ENCODE measurements at places on chromosomes 3 and 15.

DNA sequence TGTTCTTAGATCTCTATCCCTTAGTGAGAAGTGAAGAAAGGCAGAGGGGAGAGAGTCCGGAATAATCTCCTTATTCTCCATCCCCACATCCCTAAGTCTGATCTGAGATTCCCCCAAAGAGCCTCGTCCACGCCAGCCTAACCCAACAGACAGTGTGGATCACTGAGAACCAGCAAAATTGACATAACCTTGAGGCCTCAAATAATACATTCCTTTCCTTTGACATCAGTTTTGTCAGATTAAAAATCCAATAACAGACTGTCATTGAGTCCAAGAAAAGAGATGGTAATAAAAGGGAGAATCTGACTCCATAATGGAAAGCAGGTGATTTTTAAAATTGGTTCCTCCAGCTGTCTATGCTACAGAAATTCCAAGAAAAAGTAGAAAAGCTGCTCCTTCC lies 7.7 kb upstream of the SIAH2 start:
- no peak for DNase-seq

DNA sequence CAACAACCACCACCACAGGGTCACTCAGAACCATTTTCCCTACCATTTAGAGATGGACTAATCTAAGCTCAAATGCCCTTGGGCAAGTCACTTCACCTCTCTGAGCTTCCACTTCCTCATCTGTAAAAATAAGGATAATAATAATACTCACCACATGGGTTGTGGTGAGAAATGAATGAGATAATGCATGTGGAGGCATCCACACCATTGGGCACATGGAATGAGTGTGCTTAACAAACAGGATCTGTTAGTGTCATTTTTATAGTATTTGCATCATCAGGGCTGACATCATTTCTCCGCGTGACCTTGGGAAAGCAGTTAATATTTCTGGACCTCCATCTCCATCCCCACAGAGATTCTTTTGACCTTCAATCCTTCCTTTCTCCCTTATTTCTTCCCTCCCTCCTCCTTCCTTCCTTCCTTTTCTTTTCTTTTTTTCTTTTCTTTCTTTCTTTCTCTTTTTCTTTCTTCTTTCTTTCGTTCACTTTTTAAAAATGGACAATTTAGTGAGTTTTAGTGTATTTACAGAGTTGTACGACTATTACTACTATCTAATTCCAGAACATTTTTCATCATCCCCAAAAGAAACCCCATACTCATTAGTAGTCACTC lies 7.7 kb upstream of the RFT1 start:
- no peak for DNase-seq

GRCh38 chr3:159929171-159930141 lies 59.2 kb upstream of the IL12A start:
- DNase-seq = no peak

DNA sequence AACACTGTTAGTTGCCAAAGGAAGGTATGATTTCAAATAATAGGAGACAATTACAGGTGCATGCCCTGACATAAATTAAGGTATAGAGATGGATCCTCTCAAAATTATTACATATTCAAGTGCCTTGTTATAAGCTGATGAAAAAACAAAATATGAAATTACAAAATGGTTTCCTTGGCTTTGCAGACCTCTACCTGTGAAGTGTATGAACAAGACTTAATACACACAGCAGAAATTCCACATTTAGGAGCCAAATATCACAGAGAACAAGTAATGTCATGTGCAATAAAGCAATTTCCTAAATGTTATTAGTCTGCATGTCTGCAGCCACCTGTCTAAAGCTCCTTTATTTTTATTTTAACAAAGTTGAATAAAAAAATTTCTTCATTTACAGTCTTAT lies 151.5 kb downstream of the ALCAM start:
- DNase-seq = no peak

GRCh38 chr3:151034303-151034702 lies 51.2 kb upstream of the MED12L start:
- no peak for DNase-seq

DNA sequence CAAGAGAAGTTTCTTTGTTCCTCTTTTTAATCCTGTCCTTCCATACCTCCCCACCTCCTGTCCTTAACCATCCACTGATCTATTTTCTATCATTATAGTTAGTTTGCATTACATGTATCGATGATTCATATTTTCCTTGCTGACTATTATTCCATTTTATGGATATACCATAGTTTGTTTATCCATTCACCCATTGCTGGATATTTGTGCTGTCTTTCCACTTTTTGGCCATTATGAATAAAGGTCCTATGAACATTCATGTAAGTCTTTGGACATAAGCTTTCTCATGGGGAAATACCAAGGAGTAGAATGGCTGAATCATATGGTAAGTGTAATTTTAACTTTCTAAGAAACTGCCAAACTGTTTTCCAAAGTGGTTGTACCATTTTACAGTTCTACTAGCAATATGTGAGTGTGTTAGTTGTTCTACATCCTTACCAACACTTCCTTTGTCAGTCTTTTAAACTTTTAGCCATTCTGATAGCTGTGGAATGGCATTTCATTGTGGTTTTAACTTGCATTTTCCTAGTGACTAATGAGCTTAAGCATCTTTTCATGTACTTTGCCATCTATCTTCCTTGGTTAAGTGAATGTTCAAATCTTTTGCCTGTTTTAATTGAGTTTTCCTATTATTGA lies 11.7 kb downstream of the ATP6V1A start:
- no peak for DNase-seq

- no peak for DNase-seq
Observed at GRCh38 chr3:65436580-65436979, 602.1 kb downstream of the MAGI1 start.

- no peak for DNase-seq
Observed at GRCh38 chr15:90189781-90190467, 11.2 kb upstream of the SEMA4B start.

DNA sequence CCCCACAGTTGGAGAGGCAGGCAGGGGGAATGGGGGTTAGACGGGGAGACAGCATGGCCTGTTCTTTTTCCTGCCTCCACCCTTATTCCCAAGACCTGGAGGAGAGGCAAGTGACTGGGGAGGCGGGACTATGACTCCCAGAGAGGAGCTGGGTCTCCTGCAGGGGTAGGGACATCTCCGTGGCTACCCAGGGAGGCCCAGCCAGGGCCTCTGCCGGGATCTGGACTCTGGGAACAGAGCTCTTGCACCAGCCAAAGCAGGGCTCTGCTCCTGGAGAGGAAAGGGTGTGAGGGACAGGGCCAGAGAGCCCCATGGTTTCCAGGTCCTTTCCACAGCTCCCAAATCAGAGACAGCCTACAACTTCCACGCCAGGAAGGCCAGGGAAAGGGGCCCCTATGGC lies 22.8 kb downstream of the CFAP100 start:
- DNase-seq = no peak

DNA sequence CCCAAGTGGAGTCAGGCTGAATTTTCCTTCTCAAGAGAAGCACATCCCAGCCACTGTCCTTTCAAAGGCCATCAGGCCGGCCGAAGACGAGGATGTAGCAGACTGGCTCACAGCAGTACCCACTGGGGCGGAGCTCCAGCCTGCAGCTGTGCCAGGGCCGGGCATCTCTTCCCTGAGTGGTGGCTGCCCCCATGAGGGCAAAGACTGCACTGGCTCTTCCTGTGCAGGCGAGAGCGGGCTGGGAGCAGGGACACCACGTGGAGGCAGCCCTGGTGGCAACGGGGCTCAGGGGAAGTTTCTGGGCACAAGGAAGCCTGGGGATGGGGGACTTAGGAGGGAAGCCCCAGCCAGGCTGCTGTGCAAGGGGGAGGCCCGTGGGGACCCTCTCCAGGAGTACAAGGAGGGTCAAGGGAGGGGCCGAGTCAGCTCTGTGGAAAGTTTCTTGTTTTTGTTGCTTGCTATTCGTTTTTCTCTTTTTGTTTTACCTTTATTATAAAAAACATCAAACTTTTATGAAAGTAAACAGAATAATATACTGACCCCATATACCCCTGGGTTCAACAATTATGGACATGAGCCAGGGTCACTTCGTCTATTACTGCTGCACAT lies 66.1 kb downstream of the RPN1 start:
- DNase-seq = no peak

DNA sequence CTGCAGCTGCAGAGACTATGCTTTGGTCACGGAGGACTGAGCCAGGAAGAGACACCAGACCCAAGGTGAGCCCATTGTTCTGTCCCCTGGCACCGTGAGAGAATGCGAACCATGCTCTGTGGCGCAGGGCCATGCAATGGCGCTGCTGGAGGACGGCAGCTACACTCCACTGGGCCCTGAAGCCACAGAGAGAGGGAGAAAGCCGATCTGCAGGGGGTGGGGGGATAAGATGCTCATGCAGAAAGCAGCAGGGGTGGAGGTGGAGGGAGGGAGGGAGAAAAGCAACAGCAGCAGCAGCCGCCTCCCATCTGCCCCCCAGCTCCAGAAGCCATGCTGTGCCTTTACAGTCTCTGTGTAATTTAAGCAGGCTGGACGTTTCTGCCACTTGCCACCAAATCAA lies 5.3 kb downstream of the BDH1 start:
- no peak for DNase-seq

DNA sequence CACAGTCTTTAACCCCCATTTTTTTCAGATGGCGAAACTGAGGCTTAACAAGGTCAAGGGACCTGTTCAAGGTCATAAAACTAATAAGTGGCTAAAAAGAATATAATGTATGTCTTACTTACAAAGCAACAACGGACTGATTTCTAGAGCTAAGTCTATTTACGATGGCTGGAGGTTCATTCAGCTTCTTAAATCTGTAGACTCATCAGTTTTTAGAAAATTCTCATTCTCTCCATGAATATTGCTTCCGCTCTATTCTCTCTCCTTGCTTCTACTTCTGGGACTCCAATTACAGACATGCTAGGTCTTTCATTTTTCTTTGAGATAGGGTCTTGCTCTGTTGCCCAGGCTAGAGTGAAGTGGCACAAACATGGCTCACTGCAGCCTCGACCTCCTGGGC lies 68.9 kb downstream of the WHAMM start:
- no peak for DNase-seq

- no peak for DNase-seq
Observed at GRCh38 chr3:29822071-29822470, 541.2 kb downstream of the RBMS3 start.

- DNase-seq = no peak
Observed at GRCh38 chr3:185999221-185999620, 61.4 kb upstream of the TRA2B start.

DNA sequence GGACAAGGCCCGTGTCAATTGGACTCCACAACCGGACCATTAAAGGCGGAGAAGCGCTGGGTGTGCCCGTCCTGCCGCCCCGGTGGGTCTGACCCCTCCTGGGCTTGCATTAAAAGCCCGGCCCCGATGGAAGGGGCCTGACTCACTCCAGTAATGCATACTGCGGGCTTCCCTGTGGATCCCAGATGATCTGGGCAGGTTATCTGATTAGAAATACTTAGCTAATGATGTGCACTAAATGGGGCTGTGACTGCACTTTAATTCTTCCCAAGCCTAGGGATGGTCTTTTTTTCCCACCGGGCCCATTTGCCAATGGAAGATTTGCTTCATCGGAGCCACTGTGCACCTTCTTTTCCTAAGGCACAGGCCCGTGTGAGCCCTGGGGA lies 124.9 kb downstream of the TMEM266 start:
- DNase-seq = no peak

DNA sequence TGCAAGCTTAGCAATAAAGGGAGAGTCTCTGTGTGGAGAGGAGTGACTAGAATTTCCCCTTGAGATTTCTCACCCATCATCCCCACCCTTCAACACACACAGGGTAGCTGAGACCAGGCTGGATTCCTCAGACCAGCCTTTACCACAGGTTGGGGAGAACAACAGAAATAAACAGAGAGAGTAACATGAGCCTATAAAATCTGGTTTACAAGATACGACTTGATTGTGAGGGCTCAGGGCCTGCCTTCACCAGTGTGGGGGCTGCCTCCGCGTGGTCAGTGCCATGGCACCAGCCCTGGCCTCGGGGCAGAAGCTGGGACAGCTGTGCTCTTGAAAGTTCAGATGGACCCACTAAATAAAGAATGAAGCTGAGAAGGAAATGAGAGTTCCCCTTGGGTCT lies 14.6 kb upstream of the MAGEF1 start:
- DNase-seq = no peak

DNA sequence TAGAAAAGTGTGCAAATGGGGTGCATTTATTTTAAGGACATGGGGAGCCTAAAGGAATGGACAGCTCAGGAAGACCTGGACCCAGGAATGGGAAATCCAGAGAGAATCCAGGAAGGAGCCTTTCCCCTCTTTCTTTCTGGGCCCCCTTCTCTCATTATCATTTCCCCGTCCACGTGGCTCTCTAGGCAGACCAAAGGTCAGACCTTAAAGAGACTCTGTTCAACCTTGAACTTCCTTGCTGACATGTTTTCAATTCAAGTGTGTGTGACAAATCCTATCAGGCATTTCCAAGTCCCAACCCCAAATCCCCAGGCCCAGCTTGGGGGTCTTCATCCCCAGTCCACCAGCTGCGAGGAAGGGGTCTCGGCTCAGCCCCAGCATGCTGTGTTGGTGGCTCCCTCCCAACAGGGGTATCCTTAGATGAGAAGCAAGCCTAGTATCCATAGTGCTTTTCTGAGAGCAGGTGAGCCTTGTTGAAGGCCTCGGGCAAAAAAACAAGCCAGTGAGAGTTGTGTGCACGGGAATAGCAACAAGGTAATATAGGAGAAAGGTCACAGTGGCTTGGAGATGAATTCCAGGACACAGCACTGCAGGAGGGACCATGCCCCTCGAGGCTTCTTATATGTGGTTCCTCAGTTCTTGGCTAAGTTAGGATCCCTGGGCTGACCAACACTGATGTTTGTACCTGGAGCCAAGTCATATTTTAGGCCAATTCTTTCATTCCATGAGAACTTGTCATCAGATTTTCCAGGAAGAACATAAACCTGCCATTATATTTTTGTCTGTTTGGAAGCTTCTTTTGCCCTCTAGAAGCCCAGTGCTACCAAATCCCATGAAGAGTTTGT lies 130.0 kb downstream of the ASB7 start:
- no peak for DNase-seq

DNA sequence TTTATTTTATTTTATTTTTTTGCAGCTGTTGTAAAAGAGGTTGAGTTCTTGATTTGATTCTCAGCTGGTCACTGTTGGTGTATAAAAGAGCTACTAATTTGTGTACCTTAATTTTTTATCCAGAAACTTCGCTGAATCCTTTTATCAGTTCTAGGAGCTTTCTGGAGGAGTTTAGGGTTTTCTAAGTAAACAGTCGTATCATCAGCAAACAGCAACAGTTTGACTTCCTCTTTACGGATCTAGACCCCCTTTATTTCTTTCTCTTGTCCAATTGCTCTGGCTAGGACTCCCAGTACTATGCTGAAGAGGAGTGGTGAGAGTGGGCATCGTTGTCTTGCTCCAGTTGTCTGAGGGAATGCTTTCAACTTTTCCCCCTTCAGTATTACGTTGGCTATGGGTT lies 165.8 kb upstream of the KCNMB2 start:
- DNase-seq = no peak

DNA sequence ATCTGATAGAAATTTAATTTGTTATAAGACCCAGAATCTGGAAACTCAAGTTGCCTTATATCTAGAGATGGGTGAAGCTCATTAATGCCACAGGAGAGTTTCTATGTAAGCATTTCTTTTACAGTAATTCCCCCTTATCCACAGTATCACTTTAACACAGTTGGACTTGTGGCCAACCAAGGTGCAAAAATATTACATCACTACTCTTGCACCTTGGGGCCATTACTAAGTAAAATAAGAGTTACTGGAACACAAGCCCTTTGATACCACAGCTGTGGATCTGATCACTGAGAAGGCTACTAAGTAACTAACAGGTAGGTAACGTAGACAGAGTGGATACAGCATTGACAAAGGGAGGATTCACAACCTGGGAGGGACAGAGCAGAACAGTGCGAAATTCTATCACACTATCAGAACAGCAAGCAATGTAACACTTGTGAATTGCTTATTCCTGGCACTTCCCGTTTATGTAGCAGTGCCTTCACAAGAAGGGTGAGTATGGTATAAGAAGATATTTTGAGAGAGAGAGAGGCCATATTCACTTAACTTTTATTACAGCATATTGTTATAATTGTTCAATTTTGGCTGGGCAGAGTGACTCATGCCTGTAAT lies 33.9 kb upstream of the TOPBP1 start:
- DNase-seq = no peak
